ENCODE measurements at places on chromosomes 3 and 15. TPM values are rescaled to one million over a fixed set of nuclear protein-coding genes. Genes with fewer than 3 reads are reported as not detected.

SRGAP3 gene
- 0.78 TPM for total RNA-seq

LTK gene
- total RNA-seq = 0.31 TPM

GPR62 gene
- not detected for total RNA-seq

DNA sequence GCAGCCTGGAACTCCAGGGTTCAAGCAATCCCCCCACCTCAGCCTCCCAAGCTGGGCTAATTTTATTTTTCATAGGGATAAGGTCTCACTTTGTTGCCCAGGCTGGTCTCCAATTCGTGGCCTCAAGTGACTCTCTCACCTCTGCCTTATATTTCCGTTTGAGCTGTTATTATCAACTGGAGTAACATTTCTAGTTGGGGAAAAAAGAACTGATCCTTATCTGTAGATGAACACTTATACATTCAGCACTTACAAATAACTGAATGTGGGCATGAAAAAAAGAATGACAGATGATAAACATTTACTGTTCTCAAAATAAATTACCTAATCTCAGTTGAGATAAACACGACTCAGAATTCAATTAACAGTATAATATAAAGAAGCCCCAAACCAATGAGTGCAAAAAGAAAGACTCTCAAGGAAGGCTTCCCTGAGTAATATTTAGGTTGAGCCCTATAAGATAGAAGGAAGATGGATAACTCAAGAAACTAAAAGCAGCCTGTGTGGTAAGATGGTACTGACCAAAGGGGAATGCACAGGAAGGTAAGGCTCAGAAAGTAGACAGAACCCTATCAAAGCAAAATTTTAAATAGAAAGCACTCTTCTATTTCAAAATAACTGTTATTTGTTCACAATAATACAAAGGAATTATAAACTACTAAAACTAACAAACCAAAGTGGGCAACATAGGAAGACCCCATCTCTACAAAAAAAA is 11.8 kb downstream of the UBE3A start:
- no peaks in the 10 kb centered on the region for H3K27me3 ChIP-seq
- H3K4me1 ChIP-seq = no peaks in the 10 kb centered on the region
- H3K4me3 ChIP-seq = no peak overlapping the region
- DNase-seq = no peak
- peaks cover 17% of the 10 kb centered on the region for H3K36me3 ChIP-seq

GRCh38 chr15:68025835-68026424 is 28.2 kb upstream of the PIAS1 start:
- no peak overlapping the region for H3K4me3 ChIP-seq
- H3K4me1 ChIP-seq = 0 out of 2 replicates have a peak, but pooled peaks cover 3% of the 10 kb centered on the region
- no peaks in the 10 kb centered on the region for H3K27me3 ChIP-seq
- no peaks in the 10 kb centered on the region for H3K36me3 ChIP-seq
- H3K27ac ChIP-seq = no peak overlapping the region

DNA sequence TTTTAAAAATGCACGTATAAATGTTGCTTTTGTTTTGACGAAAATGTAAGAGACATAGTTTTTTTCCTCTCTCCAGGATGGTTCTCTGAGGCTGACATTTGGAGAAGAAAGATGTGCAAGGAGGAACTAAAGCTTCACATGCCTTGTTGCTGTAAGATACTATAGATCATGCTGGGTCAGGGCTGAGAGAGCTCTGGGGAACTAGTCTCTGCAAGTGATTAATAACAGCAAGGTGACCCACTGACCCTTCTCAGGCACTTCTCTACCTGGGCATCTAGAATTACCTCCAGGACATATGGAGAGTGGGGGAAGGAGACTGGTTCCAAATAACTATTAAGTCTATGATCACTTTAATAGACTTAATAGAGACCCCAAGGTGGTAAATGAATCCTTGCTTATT is 246.0 kb downstream of the KBTBD8 start:
- no peak overlapping the region for H3K27ac ChIP-seq
- no peaks in the 10 kb centered on the region for H3K36me3 ChIP-seq
- 0 out of 2 replicates have a peak, but pooled peaks cover 5% of the 10 kb centered on the region for H3K27me3 ChIP-seq
- H3K4me1 ChIP-seq = no peaks in the 10 kb centered on the region

GRCh38 chr15:38072348-38073177 is 138.1 kb downstream of the TMCO5A start:
- H3K36me3 ChIP-seq = no peaks in the 10 kb centered on the region
- DNase-seq = peak; percentile 69
